ENCODE measurements at places on chromosomes 4 and X.

- DNase-seq = peak; percentile 8
These were observed 95.2 kb downstream of the GK start for GRCh38 chrX:30748342-30748960.

DNA sequence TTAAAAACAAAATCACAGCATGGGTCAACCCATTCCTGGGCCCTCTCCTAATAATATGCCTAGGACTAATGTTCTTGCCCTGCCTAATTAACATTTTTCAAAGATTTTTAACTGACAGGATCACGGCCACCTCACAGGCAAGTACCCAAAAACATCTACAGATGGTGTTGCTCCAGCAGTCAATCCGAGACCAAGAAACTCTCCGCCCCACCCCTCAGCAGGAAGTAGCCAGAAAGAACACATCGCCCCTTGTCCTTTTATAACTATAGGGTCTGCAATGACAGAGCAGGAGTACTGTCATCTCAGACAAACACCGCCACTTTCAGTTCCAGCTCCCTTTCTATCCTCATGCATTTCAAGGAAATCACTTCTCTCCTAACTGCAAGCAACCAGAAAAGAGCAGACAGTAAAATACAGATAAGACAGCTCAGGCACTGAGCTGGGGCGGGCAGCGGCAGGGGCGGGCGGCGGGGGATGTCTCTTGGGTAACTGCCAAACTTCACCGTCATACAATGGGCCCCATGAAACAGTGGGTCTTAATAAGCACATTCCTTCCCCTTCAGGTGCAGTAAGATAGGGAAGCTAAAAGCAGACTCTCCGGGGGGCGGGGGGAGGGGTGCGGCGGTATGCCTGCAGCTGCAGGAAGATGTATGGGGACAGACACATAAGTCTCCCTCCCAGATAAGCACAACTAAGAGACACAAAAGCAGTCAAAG is 67.4 kb downstream of the ZNF182 start:
- no peak for DNase-seq

DNA sequence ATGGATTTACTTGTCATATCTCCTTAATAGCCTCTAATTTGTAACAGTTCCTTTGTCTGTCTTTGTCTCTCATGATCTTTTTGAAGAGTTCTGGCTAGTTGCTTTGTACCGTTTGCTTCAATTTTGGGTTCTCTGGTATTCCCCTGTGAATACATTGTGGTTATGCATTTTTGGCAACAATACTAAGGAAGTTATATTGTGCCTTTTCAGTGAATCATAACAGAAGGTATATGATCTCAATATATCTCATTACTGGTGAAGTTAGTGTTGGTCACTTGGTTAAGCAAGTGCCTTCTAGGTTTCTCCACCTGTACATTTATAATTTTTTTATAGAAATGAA is 48.6 kb downstream of the DCLK2 start:
- peak; percentile 53 for DNase-seq

DNA sequence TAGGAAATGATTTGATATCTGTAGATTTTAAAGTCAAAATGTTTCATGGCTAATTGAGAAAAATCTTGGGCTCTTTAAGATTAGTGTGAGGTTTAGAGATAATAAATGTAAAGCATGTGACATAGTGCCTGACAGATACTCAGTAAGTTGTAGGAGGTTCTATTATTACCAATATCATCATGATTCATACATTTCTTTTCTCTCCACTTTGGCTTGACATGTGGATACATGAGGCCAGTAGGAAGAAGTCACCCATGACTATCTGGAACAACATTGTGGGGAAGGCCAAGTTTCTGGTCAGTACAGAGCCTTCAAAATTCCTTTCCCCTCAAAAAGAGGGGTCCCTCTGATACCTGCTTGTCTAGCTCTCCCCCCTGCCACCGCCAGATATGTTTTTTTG is 91.2 kb upstream of the SORBS2 start:
- DNase-seq = no peak

DNA sequence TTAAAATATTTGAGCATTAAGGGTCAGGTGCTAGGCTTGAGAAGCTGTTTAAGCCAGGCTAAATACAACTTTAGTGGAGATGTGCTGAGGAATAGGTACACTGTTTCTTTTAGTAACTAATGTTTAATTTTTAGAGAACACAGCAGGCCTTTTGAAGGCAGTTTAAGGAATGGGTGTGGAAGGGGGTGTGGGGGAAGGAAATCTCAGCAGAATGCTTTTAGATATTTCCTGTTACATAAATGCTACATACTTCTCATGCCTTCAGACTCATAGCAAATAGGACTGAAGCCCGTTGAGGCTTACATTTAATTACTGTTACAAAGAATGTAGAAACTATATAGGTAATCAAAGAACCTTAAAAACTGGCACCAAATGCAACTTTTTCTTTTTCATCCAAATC is 66.3 kb downstream of the WWC2 start:
- DNase-seq = no peak

Measured in Daoy (cell line).